Right kidney (tissue), 9 donors: ENCODE measurements at places on chromosomes 16 and 17.

- no peak for DNase-seq
Measured at GRCh38 chr17:28549236-28550132, 2.9 kb downstream of the UNC119 start.

- no peak for DNase-seq
Measured at GRCh38 chr17:7553356-7553755, 4.5 kb downstream of the TNFSF12 start.

DNA sequence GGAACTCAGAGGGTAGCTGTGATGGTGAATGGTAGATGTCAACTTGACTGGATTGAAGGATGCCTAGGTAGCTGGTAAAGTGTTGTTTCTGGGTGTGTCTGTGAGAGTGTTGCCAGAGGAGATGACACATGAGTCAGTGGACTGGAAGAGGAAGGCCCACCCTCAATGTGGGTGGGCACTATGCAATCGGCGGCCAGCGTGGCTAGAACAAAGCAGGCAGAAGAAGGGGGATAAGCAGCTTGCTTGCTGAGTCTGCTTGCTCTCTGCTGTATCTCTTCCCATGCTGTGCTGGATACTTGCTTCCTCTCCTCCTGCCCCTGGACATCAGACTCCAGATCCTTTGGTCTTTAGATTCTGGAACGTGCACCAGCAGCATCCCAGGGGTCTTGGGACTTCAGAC is 128.1 kb downstream of the AIPL1 start:
- DNase-seq, result no peak

DNA sequence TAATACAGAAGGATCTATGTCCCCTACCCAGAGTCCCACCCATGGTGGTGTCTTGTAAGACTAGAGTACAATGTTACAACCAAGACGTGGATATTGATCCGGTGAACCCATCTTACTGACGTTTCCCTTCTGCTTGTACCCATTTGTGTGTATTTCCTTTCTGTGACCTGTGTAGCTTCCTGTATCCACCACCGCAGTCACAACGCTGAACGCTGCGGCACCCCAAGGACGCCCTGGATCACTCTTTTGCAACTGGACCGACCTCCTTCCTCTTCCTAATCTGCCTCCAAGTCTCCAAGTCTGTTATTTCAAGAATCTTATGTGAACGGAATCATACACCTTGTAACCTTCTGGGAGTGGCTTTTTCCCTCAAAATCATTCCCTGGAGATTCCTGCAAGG is 33.5 kb upstream of the CBX4 start:
- DNase-seq, result no peak

- DNase-seq, result no peak
Measured at GRCh38 chr17:44348234-44348987, 3.3 kb downstream of the GRN start.
